Left lung (tissue), 14 donors: ENCODE measurements at places on chromosomes 3 and 15.

DNA sequence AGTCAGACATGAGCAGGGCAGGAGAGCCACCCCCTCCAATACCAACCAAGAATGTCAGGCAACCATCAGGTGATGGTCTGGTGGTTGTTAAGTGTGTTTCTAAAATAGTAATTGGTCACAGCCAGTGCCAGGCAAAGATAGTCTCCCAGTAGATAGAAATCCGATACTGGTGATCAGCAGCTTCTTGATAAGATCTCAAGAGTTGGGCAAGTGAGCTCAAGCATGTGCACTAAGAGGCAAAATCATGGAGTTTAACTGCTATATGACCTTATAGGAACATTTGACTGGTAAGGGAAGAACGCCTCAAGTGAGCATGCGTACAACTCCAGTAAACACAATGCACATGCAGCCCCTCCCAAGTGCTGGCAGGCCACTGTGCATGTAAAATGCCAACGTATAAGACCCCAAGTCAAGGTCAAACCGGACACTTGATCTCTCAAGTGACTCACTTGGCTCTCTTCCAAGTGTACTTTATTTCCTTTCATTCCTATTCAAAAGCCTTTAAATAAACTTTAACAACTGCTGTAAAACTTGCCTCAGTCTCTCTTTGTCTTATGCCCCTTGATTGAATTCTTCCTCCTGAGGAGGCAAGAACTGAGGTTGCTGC lies 36.0 kb upstream of the CBLB start:
- no peak for DNase-seq

DNA sequence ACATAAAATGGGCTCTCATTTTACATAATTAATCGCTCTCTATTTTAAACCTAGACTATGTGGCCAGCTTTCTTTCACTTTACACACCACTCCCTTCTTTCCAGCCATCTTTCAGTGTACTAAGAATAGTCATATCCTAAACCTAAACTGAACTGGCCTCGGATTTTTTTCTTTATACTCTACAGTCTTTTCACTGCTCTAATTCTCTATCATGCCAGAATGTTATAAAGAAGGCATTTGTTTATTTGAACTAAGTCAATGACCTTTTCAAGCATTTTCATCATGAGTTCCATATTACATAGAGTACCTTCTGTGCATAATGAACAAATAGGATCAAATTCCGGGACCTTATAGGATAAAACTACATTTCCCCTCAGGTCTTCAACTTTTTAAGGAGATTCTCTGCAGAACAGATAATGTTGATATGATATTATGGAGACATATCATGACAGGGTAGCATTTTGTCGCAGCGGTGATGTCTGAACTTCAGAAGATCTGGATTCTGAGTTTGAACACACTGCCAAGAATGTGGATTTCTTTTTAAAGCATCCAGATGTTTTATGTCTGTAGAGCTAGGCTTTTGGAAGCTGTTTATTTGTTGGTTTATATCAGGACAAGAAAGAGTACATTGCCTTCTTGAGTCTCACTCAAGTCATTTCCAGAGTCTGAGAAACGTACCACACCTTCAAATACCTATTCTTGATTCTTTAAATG lies 1047.3 kb downstream of the MCTP2 start:
- no peak for DNase-seq

DNA sequence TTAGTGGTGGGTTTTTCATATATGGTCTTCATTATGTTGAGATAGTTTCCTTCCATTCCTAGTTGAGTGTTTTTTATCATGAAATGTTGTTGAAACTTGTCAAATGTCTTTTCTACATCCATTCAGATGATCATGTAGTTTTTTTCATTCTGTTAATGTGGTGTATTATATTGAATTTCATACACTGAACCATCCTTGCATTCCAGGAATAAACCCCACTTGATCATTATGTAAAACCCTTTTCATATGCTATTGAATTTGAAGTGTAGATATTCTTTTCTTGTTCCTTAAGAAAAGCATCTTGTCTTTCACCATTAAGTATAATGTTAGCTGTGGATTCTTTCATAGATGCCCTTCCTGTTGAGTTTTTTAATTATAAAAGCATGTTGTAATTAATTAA lies 42.9 kb downstream of the PIAS1 start:
- no peak for DNase-seq

DNA sequence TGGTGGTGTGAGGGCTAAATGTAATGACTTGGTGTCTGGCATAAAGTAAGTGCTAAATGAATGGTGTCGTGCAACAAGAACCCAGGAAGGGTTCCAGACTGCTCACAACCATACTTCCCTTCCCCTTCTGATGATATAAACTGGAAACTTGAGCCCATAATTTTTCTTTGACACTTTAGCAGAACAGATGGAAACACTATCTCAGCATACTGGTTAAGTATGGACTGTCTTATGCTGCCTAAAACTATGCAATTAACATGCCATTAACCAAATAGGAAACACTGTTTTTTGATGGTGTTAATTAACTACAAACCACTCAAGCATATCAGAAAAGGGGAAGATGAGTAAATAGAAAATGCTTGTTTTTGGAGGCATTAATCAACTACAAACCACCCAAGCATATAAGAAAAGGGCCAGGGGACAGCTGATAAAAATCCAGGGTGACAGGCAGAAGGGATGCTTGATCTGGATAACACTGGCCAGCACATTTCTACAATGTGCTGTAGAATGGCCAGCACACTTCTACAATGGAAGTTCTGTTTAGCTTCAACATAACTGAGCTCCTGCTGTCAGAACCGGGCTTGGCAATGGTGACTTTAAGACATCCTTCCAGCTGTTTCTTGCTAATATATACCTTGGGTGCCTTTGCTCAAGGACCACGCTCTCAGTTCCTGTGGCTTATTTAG lies 85.5 kb upstream of the FAM3D start:
- DNase-seq = no peak

GRCh38 chr3:45632956-45633355 lies 38.4 kb downstream of the LIMD1 start:
- DNase-seq = no peak

- no peak for DNase-seq
Observed at GRCh38 chr3:111701292-111701906, 106.3 kb upstream of the ZBED2 start.

DNA sequence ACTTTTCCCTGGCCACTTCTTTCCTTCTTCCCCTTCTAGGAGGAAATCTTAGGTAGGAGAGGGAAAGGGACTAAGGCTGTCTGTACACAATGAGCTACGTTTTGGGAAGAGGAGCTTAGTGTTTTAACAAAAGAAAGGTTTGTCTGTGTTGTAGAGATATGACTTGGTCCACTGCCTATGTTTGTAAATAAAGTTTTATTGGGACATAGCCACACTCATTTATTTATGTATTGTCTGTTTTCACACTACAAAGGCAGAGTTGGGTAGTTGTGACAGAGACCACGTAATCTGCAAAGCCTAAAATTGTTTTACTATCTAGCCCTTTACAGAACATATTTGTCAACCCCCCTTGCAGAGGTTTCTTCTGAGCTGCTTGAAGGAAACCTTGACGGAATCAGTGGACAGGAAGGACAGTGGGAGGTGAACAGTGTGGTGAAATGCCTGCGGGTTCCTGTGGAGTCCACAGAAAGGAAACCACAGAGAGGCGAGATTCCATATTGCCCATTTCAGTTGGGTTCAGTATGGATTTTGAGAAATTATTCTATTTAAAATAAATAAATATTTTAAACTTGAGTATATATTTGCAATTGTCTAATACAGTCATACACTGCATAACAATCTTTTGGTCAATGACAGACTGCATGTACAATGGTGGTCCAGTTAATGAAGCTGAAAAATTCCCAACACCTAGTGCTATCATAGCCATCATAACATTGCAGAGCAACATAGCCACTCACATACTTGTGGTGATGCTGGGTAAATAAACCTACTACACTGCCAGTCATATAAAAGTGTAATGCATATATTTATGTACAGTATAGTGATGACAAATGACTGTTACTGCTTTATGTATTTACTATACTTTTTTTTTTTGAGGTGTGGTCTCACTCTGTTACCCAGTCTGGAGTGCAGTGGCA lies 157.9 kb upstream of the NUDT16 start:
- no peak for DNase-seq

DNA sequence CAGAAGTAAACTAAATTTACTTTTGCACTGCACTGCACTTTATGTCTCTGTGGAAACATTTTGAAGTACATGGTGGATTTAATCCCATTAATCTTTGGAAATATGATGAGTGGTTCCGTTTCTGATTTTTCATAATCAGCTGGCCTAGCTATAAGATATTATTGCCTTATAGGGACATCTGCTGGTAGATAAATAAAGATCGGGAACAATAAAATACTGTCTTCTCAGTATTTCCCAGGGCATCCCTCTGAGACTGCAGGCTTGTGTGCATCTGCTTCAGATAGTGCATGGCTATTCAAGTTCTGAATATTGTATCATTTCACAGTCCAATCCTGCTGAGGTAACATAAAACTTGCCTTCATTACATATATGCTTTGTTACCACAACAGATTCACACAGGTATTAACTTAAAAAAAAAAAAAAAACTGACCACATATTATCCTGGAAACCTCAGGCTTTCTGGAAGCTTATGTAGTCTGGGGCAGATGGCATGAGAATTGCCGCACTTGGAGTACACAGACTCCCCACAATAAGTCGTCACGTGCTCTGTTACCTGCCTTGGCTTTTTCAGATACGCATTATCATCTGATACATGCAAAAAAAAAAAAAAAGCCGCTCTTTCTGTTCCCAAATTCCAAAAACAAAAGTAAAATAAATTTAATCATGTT lies 330.8 kb upstream of the AGTR1 start:
- peak; percentile 28 for DNase-seq

DNA sequence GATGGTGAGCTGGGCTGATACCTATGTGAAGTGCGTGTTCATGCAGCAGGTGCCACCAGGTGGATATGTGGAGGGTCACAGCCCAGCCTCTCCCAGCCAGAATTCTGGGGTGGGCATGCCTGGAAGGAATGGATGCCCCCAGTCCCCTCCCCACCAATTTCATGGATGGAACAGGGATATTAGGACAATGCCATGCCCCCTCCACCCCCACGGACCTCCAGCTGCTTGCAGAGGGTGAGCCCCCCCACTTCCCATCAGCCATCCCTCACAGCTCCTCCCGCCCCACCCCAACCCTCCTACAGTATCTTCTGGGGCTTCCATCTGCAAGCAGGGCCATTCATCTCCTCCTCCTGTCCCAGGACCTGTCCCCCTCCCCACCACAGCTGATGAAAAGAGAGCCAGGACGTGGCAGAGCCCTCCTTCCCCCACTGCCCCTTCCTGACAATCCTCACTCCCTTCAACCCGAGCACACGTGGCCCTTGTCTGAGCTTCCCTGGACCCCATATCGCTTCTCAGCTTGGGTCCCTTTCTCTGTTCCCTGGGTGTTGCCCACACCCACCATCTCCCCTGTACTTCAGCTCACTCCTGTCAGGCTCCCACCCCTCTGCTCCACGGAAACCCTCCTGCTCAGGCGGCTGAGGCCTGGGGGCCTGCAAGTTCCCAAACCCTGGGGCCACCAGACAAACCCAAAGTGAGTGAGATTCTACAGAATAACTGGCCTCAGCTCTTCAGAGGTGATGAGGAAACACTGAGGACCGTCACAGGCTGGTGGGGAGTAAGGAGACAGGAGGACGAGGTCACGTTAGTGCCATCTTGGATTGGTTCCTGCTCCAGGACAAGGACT lies 2.8 kb upstream of the SEMA3G start:
- no peak for DNase-seq

DNA sequence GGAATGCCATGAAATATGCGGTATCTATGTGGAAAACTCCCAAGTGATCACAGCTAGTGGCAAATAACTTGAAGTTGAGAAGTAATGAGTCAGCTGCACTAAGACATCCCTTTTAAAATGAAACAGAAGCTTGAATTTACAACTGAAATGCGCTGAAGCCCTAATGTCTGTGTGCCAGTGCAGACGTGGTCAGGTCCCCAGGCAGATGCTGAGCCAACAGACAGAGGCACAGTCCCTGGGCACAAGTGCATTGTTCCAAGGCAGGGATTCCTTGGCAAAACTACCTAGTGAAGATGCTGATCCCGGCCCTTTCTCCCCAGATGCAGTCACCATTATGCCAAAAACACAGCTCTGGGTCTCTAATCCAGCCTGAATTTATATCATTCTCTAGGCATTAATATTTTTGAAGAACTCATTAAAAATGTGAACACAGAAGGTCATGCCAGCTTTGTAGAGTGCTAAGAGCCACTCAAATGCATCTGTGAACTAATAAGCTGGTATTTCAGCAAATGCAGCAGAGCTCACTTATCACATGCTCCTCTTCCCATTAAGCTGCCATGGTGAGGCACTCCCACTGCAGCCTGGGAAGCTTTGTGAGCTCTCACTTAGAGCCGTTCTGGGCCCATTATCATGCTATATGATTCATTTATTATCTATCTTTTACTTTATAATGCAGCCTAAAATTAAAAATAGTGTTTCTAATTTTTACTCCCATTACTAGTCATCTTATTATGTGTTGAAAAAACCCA lies 200.1 kb downstream of the GABRB3 start:
- DNase-seq = no peak

DNA sequence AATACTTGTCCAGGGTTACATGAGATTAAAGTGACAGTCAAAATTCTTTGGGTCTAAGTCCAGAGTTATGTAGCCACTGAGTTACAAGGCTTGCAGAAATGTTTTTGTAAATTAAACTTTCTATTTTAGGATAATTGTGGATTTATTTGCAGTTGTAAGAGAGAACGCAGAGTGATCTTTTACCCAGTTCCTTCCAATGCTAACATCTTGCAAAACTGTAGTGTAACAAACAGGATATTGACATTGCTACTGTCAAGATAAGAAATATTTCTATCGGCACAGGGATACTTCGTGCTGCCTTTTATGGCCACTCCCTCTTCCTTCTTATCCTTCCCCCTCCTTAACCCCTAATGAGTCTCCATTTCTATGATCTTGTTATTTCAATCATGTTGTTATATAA lies 1022.9 kb downstream of the MCTP2 start:
- DNase-seq = no peak

DNA sequence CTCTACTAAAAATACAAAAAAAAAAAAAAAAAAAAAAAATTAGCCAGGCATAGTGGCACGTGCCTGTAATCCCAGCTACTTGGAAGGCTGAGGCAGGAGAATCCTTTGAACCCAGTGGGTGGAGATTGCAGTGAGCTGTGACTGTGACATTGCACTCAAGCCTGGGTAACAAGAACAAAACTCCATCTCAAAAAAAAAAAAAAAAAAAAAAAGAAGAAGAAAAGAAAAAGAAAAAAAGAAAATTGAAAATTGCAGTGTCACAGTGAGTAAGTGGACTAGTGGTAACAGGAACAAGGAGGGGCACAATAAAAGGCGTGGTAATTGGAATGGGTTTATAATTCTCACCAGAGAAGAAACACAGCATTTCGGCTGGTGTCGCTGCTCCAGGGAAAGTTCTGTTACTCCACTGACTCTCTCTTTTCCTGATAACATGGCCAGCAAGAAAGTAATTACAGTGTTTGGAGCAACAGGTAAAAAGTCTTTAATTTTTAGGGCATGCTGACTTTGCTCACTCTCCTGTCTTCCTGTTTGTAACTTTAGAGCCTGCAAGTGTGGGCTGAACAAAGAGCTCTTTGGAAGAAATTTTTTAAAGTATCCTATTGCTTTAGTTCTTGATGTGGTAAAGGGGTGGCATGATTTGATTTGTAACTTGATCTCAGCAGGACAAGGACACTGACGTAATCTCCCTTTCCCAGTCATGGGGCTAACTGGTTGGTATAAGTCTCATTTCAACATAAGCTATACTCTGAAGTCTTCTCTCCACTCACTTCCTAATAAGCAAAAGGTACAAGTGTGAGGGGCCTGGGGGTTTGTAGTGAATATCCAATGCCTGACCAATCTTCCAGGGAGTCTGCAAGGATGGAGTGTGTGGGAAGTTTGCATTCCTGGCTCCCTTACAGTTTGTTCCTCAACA lies 22.1 kb upstream of the TRA2B start:
- no peak for DNase-seq

GRCh38 chr3:112377568-112378071 lies 44.7 kb downstream of the CD200 start:
- DNase-seq = no peak

GRCh38 chr3:139974809-139975425 lies 39.9 kb downstream of the CLSTN2 start:
- no peak for DNase-seq
